Testis (tissue), 5 donors: ENCODE measurements at places on chromosomes 16 and 17.

GRCh38 chr17:79839356-79840268 is at the start of gene CBX4:
Gene CBX4 (minus strand): TSS chr17:79839440. CDS start chr17:79839251, 189 bp downstream.
- DNase-seq, result peak; percentile 97

- no peak for DNase-seq
Measured at GRCh38 chr17:50993544-50993943, 127.1 kb downstream of the SPAG9 start.

- peak; percentile 91 for DNase-seq
Measured at GRCh38 chr16:85010931-85011845, at the start of gene ZDHHC7. Gene ZDHHC7 (minus strand): TSS chr16:85011535. CDS start chr16:84990618, 20,917 bp downstream.

GRCh38 chr17:4003131-4003500 is 38.9 kb upstream of the ATP2A3 start:
- no peak for DNase-seq

GRCh38 chr17:61412860-61413660 is 13.4 kb downstream of the TBX2 start:
- DNase-seq, result no peak

- no peak for DNase-seq
Measured at GRCh38 chr17:73003487-73003886, 89.0 kb downstream of the SLC39A11 start.

GRCh38 chr16:4489030-4489429 is 12.8 kb downstream of the HMOX2 start:
- no peak for DNase-seq

GRCh38 chr16:29881050-29881449 is 18.0 kb upstream of the CDIPT start:
- DNase-seq, result no peak

- no peak for DNase-seq
Measured at GRCh38 chr17:15954222-15954621, 9.3 kb downstream of the ADORA2B start.

GRCh38 chr17:49055181-49055927 is 58.2 kb downstream of the IGF2BP1 start:
- no peak for DNase-seq

DNA sequence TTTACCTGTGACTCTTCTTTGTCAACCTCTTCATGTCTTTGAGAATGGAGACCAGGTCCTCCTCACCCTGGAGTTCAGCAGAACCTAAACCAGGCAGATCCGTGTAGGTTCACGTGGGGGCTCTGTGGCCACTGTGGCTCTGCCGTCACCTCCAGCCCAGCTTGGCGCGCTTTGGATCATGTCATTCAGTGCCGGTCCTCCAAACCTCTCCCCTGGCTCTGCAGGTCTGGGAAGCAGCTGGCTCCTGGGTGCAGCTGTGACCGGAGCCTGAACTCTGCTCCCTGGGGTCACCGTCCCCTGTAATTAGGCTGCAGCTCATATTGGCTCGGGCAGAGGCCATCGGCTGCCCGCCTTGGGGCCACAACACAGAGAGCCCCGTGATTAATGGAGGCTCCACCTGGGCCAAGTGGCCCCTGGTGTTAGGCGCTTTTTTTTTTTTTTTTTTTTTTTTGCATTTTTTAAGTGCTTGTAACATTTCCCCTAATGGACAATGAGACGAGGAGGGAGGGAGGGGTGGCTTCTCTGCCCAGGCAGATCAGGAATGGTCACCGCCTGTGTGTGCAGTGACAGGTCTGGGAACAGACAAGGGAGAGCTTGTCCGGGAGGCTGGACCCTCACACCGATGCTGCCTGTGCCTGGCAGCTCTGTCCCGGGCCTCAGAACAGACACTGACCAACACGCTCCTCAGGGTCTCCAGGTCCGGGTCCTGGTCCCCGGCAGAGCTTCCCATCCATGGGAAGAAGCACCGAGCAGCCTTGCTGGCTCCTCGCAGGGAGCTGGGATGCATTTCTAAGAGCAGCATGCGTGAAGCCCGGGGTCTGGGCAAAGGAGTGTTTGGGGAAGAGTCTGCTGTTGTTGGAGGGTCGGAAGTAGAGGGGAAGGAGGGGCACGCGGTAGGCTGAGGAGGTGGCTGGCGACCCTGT is 247.9 kb downstream of the SEC14L1 start:
- DNase-seq, result no peak

DNA sequence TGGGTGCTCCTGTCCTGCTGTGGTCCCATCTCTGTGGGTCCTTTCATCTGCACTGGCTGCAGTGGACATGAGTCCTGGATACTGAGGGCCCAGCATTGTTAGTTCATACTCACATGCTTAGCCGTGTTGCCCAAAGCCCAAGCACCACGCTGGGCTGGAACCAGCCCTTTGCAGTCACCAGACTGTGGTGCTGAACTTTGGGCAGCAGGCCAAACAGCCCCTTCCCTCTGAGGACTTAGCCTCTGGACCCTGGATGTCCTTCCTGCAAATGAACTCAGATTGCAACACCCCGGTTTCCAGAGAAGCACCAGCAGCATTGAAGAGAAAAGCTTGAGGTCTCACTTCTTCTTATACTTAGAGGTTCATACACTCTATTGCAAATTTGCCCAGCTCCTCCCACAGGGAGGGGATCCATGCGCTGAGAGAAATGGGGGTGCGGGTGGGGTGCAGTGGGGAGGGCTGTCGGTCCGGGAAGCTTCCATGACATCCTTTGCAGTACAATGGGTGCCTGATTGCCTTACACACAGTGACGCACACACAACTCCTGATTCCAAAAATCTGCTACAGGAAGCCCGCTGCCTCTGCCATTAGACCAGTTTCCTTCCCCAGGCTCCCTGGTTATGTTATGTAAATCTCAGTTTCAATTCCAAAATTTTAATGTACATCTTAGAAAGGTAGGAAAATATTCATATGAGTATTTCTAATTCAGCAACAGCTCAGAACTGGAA is 65.8 kb downstream of the RGS9 start:
- no peak for DNase-seq

GRCh38 chr16:85238233-85238647 is 126.0 kb upstream of the CIBAR2 start:
- DNase-seq, result peak; percentile 86

DNA sequence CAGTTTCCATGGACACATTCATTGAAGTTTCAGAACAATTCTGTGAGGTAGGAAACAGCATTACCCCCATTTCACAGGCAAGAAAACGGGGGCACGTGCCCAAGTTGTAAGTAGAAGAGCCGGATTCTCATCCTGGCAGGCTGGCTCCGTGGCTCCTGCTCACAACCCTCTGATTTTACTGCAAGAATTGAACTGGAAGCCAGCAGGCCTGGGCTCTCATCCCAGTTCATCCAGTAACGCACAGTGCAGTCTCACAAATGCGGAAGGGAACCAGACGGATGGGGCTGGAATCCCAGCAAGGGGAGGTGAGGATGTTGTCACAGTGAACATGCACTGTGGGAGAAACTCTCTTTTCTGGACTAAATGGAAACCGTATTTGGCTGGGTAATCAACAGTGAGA is 40.7 kb upstream of the DOC2B start:
- DNase-seq, result no peak

- peak; percentile 74 for DNase-seq
Measured at GRCh38 chr17:20066253-20066652, 57.1 kb downstream of the SPECC1 start.

GRCh38 chr17:2181206-2181896 is 122.2 kb downstream of the SMG6 start:
- DNase-seq, result peak; percentile 65

GRCh38 chr16:71242601-71243000 is 12.1 kb upstream of the HYDIN start:
- DNase-seq, result no peak

DNA sequence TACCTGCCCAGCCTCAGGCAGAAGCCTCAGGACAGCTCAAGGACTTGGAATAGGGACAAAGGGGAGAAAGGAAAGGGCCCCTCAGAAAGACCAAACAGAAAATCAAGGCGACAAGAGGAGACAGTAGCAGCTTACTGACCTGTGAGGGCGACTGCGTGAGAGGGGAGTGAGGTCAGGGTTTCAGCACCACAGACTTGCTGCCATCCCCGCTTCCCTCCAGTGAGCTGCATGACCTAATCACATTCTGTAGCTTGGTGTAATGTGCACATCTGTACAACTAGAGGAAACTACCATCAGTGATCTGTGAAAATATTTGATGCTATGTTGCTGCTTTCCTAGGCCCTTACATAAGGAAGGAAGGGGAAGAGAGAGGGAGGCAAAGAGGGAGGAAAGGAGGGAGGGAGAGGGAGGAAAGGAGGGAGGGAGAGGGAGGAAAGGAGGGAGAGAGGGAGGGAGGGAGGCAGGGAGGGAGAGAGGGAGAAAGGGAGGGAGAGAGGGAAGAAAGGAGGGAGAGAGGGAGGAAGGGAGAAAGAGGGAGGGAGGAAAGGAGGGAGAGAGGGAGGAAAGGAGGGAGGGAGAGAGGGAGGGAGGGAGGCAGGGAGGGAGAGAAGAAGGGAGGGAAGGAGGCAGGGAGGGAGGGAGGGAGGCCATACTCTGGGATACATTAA is 404.9 kb upstream of the CDH5 start:
- DNase-seq, result no peak

DNA sequence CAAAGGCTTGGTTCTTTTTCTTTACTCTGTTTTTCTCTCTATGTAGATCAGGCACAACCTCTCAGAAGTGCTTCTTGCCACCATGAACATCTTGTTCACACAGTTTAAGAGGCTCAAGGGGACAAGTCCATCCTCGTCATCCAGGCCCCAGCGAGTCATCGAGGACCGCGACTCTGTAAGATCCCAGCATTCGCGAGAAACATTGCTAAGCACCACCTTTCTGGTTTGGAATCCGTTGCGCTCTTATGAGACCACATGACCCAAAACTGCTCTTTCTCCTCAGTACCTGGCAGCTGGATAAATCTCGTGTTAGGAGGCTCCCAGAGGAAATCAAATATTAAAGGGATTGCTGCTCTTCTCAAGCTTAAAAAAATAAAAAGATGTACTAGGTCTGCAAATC is 23.3 kb upstream of the SLC12A3 start:
- DNase-seq, result no peak

- no peak for DNase-seq
Measured at GRCh38 chr17:17180741-17181525, 25.2 kb downstream of the PLD6 start.

DNA sequence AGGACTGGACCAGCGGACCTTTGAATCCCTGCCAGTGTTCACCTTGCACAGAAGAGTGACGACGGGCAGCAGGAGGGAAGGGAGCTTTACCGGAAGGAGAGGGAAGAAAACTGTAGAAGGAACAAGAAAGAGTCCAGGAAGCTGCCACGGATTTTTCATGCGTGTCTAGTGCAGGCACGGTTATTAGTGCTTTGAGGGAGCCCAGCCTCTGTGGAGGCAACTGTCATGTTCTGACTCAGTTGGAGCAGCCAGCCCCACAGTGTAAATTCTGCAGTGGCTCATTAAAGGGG is 6.5 kb upstream of the HOXB13 start:
- no peak for DNase-seq

DNA sequence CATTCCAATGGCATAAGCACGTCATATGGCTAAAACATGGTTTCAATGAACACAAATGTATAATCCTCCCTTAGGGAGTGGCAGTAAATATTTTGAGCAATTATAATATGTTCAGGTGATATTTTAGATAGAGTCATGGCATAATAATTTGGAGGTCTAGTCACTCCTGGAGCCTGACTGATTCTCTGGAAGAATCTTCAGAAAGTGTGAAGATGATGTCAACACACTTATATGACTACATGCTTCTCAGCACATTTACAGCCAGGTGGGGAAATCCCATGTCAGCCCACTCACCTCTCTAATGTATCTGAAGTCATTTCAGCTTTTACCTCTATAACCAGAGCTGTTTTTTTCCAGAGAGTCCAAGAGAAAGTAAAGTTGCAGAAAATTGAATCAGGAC is 474.8 kb downstream of the SHISA9 start:
- DNase-seq, result no peak

DNA sequence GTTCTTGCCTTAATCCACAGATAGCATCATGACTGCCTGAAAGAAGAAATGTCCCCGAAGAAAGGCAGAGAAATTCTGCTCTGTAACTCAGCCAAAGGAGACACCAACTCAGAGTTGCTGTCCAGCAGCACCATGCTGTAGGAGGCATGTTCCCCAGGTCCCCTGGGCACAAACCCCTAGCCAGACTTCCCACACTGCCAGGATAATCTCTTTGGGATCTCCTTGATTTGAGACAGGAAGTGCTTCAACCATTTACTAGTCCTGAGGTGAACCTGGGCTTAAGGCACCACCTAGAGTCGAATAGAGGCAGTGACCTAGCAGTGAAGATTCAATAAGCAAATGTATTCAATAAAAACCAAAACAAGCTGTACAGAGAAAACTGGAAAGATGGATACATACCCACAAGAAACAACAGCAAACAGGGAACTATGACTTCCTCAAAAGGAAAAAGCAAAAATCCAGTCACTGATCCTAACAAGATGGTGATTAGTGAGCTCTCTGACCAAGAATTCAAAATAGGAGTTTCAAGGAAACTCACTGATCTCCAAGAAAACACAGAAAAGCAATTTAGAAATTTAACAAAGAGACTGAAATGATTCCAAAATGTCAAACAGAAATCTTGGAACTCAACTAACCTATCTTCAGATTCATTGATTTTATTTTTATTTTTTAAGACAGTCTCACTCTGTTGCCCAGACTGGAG is 5.7 kb downstream of the OR4D2 start:
- no peak for DNase-seq

DNA sequence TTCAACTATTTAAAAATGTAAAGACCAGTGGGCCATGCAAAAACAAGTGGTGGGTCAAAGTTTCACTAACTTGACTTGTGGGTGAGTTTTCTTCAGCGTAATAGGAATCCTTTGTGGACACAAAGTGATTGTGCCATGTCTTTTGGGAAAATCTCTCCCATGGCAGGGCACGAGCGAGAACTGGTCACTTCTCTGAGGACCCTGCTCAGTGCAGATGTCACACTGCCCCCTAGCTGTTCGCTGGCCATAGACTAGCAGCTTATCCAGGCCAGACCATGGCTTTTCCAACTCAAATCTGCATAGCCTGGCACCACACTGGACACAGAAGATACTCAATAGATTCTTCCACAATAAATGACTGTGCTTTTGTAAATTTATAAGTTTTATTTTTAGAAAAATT is 306.0 kb upstream of the CCL2 start:
- no peak for DNase-seq

GRCh38 chr17:80219763-80220053 is 425 bp downstream of the SGSH start:
- no peak for DNase-seq
